ENCODE measurements at places on chromosomes 1 and 21.

GRCh38 chr1:41749991-41750745, 168.6 kb downstream of the HIVEP3 start:
- no peak overlapping the region for H3K4me3 ChIP-seq
- no peaks in the 10 kb centered on the region for H3K36me3 ChIP-seq
- H3K27ac ChIP-seq: no peak overlapping the region
- DNase-seq: no peak

- H3K27me3 ChIP-seq: no peaks in the 10 kb centered on the region
- peak; percentile 5 for DNase-seq
- H3K36me3 ChIP-seq: no peaks in the 10 kb centered on the region
Observed at GRCh38 chr1:26234644-26235370, 807 bp downstream of the CEP85 start.

DNA sequence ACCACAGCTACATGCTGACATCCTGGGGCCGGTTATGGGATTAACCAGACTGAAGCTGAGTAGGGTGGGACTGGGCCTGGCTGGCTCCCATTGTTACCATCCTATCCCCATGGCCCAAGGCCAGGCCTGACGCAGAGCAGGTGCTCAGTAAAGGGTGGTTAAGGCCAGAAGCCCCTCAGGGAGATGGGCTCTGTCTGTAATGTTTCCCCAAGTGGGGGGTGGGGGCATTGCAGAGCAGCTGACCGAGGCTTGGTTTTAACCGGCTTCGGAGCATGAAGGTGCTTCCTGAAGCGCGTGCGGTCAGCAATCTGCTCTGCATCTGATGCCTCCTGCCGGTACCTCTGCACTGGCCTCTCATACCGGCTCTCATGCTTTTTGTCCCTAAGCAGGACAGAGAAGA, 83.4 kb upstream of the ACTL8 start:
- H3K27me3 ChIP-seq: no peaks in the 10 kb centered on the region
- H3K4me3 ChIP-seq: no peak overlapping the region
- peaks cover 3% of the 10 kb centered on the region for H3K36me3 ChIP-seq
- H3K27ac ChIP-seq: no peak overlapping the region
- DNase-seq: no peak

DNA sequence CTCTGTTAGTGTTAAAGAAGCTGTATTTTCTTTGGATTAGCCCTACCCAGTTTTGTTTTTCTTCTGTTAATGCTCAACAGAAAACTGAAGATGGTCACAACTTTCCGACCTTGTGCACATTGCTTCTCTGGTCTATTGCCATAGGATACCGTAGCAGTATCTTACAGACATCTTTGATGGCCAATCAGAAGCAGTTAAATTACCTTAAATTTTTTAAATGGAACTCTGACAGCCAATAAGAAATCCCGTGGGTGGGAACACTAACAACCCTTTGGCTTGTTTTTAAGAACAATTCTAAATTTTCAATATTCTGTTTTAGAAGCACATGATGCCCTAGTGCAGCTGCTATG, 17.2 kb downstream of the NFYC start:
- no peaks in the 10 kb centered on the region for H3K27me3 ChIP-seq
- DNase-seq: peak; percentile 91
- peak overlapping the region; percentile 67 for H3K27ac ChIP-seq
- H3K4me1 ChIP-seq: peaks cover 3% of the 10 kb centered on the region
- H3K4me3 ChIP-seq: peak overlapping the region; percentile 74

GRCh38 chr1:10065344-10065685, 32.6 kb downstream of the UBE4B start:
- H3K4me1 ChIP-seq: peaks cover 14% of the 10 kb centered on the region
- H3K27me3 ChIP-seq: no peaks in the 10 kb centered on the region
- DNase-seq: no peak
- no peaks in the 10 kb centered on the region for H3K36me3 ChIP-seq

Data from IMR-90 (cell line).